Memory B cell (primary cell): ENCODE measurements at places on chromosomes 4 and X.

GRCh38 chr4:11072999-11073398 is 355.7 kb downstream of the HS3ST1 start:
- no peak overlapping the region for H3K27ac ChIP-seq
- no peaks in the 10 kb centered on the region for H3K36me3 ChIP-seq
- no peaks in the 10 kb centered on the region for H3K27me3 ChIP-seq
- peaks cover 10% of the 10 kb centered on the region for H3K4me1 ChIP-seq

DNA sequence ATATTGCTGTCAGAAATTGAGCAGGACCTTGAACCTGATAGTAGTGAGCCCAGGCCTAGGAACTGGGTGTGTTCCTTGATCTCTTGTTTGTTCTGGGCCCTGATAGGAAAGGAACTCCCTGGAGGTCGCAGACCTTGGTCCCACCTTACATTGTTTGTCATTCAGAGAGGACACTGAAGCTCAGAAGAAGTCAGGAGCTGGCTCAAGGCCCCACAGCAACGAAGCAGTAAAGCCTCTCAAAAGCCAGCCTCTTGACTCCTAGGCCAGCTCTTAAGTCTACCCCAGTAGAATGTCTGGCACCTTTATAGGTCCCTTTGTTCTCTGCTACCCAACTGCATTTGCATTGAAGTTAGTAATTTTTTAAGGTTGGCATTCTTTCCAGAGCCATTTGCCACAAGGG is 46.8 kb downstream of the MAMLD1 start:
- H3K27me3 ChIP-seq = peaks cover 10% of the 10 kb centered on the region
- H3K4me3 ChIP-seq = no peak overlapping the region
- peaks cover 2% of the 10 kb centered on the region for H3K4me1 ChIP-seq

- no peaks in the 10 kb centered on the region for H3K27me3 ChIP-seq
- peaks cover 1% of the 10 kb centered on the region for H3K36me3 ChIP-seq
- DNase-seq = peak; percentile 63
- peaks cover 38% of the 10 kb centered on the region for H3K4me1 ChIP-seq
Measured at GRCh38 chr4:6917461-6918271, 8.0 kb downstream of the TBC1D14 start.

- H3K4me3 ChIP-seq = no peak overlapping the region
- peaks cover 1% of the 10 kb centered on the region for H3K36me3 ChIP-seq
- no peak overlapping the region for H3K27ac ChIP-seq
- no peaks in the 10 kb centered on the region for H3K4me1 ChIP-seq
Measured at GRCh38 chrX:150438165-150438564, 75.0 kb downstream of the MAMLD1 start.

- H3K4me1 ChIP-seq = peaks cover 6% of the 10 kb centered on the region
- no peak for DNase-seq
- peak overlapping the region; percentile 58 for H3K27ac ChIP-seq
- peaks cover 31% of the 10 kb centered on the region for H3K36me3 ChIP-seq
- H3K27me3 ChIP-seq = no peaks in the 10 kb centered on the region
- H3K4me3 ChIP-seq = no peak overlapping the region
Measured at GRCh38 chr4:185357211-185357610, 38.5 kb downstream of the LRP2BP start.

GRCh38 chr4:26290321-26290720 is 30.5 kb upstream of the RBPJ start:
- H3K27ac ChIP-seq = no peak overlapping the region
- peaks cover 2% of the 10 kb centered on the region for H3K27me3 ChIP-seq
- peaks cover 15% of the 10 kb centered on the region for H3K4me1 ChIP-seq
- DNase-seq = no peak
- no peaks in the 10 kb centered on the region for H3K36me3 ChIP-seq
- no peak overlapping the region for H3K4me3 ChIP-seq

DNA sequence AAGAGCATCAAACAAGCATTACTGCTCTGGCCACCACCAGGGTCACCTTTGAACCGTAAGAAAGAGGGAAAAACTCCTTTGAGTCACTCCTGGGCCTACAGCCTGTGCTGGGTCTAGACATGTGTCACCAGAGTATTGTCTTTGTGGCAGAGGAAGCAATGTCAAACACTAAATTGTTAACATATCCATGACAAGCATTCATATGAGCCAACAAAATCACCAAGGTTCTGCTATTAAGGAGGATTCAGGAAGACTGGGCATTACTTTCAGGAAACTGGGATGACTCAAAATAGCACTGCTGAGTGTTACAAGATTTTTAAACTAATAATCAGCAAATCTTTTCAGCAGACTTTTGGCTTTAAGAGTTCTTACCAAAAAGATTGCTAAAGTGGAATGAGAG is 28.1 kb downstream of the LGI2 start:
- peaks cover 12% of the 10 kb centered on the region for H3K27me3 ChIP-seq
- no peaks in the 10 kb centered on the region for H3K36me3 ChIP-seq
- H3K4me3 ChIP-seq = no peak overlapping the region
- DNase-seq = no peak
- H3K4me1 ChIP-seq = peaks cover 7% of the 10 kb centered on the region

- H3K4me1 ChIP-seq = no peaks in the 10 kb centered on the region
- H3K27ac ChIP-seq = no peak overlapping the region
- no peak for DNase-seq
- H3K36me3 ChIP-seq = no peaks in the 10 kb centered on the region
Measured at GRCh38 chrX:115257711-115258110, 23.8 kb upstream of the LRCH2 start.

DNA sequence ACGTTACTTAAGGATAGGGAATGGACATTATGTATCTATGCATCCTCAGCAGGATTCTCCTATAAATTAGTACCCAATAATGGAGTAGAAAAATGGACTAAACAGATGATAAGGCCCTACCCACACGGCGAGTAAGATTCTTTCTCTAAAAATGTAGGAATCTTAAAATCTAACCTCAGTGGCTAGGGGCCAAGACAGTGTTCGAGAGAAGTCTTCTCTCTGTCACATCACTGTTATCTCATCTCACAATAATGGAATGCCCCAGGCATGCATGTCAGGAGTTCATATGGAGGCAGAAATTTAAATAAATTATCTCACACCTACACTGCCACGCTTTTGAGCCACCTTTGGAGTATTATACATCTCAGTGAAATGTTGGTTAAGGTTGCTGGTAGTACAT is 132.9 kb downstream of the LDB2 start:
- no peaks in the 10 kb centered on the region for H3K27me3 ChIP-seq
- H3K4me1 ChIP-seq = no peaks in the 10 kb centered on the region
- H3K36me3 ChIP-seq = no peaks in the 10 kb centered on the region
- no peak for DNase-seq
- no peak overlapping the region for H3K27ac ChIP-seq

- no peak overlapping the region for H3K27ac ChIP-seq
- peaks cover 32% of the 10 kb centered on the region for H3K27me3 ChIP-seq
- peaks cover 2% of the 10 kb centered on the region for H3K36me3 ChIP-seq
- no peak overlapping the region for H3K4me3 ChIP-seq
- no peak for DNase-seq
Measured at GRCh38 chr4:13535118-13535517, 9.2 kb downstream of the NKX3-2 start.
